Eye (tissue), 1 donor: ENCODE measurements at places on chromosomes 2 and 18.

DNA sequence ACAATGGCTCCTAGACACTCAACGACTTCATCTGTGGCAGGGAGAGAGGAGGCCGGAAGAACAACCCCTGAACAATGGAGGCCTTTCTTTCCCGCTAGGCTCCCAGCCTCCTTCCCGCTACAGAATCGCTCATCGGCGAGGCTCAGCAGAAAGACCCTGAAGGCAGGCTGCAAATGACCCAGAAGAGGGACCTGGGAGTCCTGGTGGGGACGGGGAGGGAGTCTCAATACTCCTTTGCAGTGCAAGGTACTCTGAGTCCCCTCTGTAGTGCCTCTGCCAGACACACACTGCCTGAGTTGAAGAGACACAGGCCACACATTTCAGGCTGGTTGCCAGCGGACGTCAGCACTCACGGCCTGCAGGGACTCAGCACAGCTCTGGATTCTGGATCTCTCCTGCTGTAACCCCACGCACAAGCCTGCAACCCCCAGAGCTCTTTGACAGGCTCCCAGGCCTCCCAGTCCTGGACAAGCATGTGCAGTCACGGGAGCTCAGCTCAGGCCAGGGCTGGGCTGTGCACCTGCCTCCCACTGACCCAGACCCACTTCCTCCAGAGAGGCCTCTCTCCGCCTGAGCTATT is 6.1 kb downstream of the GPR17 start:
- peak; percentile 48 for DNase-seq

- DNase-seq, result peak; percentile 44
Observed at GRCh38 chr18:3441290-3441689, 8.7 kb upstream of the TGIF1 start.

DNA sequence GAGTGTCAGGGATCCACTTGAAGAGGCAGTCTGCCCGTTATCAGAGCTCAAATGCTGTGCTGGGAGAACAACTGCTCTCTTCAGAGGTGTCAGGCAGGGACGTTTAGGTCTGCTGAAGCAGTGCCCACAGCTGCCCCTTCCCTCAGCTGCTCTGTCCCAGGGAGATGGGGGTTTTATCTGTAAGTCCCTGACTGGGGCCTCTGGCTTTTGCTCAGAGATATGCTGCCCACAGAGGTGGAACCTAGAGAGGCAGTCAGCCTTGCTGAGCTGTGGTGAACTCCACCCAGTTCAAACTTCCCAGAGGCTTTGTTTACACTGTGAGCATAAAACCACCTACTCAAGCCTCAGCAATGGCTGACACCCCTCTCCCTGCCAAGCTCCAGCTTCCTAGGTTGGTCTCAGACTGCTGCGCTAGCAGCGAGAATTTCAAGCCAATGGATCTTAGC is 38.1 kb downstream of the PLEK start:
- DNase-seq, result no peak

DNA sequence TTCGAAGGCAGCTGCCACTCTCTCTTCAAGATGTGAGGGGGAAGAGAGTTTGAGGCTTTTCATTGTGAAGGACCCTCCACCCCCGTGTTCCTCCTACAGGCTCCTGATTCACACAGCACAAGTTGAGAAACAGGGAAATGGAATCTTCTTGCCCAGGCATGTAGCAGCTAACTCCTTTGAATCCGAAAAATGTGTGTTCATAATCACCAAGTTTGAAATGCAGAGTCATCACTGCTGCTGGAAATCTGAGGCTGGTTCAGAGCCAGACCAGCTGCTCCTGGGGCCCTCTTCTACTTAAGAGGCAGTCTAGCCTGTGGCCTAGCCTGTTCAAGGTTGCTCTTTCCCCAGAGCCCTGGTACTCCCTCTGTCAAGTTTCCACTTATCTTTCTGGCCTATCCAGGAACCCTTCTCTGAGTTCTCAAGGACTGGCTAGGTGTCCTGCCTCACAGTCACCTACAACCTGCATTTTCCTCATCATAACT is 166.4 kb downstream of the TMEM247 start:
- peak; percentile 19 for DNase-seq

DNA sequence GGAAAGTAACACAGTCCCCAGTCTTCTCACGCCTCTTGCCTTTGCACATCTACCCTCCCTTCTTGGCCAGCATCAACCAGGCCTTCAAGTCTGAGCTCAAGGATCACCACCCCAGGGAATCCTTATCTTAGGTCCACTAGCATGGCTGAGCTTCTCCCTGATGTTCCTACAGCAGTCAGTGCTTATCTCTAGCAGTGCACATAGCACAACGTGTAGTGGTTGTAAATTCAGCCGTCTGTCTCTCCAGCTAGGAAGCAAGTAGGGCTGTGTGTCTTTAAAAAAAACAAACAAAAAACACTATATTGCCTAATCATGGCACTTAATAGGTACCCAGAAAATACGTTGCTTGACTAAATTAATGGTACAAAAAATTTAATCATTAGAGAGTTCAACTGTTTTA is 29.2 kb downstream of the KCNG3 start:
- no peak for DNase-seq

GRCh38 chr2:38945911-38946310 is 56.2 kb downstream of the ARHGEF33 start:
- no peak for DNase-seq

- no peak for DNase-seq
Observed at GRCh38 chr2:6806604-6807003, 59.1 kb downstream of the CMPK2 start.

- no peak for DNase-seq
Observed at GRCh38 chr2:77479395-77479794, 42.8 kb downstream of the LRRTM4 start.

GRCh38 chr2:224764565-224765236 is 48.5 kb upstream of the CCDC195 start:
- no peak for DNase-seq

DNA sequence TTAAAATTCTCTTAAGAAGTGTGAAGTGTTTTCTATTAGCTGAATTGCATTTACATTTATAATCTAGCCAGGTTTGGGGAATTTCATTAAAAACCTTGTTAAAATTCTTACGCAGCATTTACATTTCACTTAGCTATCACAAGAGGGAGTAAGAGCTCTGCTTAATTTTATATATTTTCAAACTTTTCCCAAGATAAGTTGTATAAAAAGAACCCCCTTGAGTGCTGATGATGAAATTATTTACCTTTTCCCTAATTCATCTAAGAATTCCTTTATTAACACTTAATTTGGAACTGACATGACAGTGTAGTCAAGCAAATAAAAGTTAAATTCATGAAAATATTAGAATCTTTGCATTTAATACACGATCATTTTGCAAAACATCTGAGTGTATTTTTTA is 54.2 kb upstream of the ZSWIM2 start:
- DNase-seq, result no peak

DNA sequence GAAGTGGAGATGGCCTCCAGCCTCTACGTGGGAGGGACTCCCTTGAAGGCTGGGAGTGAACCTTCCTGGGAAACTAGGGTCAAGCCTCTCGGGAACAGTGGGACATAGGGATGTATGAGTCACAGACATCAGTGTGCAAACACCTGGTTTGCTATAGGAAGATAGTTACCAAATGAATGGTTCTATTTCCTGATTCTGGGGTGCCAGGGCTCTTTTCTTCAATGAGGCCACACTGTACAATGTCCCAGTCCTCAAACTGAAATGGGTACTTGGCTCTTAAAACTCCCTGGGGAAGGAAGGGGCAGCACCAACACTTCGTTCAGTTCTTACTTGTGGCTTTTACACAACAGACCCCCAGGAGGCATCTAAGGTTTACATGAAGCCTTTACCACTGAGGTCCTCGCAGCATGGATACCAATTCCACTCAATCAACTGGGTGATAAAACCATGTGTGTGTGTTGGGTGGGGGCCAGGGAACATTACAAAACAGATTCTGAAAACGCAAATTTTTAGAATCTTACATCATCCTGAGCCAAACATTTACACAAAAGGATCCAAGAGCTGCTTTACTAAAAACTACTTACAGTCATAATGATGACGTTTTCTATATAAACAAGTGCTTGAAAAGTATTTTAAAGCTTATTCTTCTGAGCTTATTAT is 10.4 kb downstream of the ERFE start:
- DNase-seq, result no peak

GRCh38 chr2:168471163-168471475 is 15.0 kb downstream of the CERS6 start:
- DNase-seq, result no peak

- DNase-seq, result no peak
Observed at GRCh38 chr2:239557516-239557915, 156.7 kb upstream of the HDAC4 start.

DNA sequence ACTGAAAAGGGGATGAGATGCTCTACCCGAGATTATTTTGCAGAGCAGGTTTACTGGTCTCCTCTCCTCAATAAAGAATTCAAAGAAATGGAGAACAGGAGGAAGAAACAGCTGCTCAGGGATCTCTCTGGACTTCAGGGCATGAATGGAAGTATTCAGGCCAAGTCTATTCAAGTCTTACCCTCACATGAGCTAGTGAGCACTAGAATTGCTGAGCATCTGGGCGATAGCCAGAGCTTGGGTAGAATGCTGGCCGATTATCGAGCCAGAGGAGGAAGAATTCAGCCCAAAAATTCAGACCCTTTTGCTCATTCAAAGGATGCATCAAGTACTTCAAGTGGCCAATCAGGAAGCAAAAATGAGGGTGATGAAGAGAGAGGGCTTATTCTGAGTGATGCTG is 60.0 kb downstream of the PIKFYVE start:
- DNase-seq, result no peak

DNA sequence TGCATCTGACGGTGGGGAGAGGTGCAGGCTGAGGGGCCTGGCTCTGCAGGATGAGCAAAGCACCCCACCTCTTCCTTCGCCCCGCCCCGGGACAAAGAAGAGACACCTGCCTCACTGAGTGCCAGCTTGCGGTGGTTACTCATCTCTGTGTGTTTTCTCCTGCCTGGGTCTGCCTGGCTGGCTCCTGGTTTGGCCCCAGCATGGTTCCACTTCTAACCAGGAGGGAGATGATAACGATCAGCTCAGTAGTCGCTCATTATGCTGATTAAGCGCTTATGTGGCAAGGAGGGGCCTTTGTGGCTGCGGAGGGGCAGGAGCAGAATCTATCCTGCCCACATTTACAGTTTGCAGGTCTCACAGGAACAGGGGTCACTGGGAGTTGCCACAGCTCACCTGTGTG is 68.7 kb upstream of the EDAR start:
- DNase-seq, result no peak

DNA sequence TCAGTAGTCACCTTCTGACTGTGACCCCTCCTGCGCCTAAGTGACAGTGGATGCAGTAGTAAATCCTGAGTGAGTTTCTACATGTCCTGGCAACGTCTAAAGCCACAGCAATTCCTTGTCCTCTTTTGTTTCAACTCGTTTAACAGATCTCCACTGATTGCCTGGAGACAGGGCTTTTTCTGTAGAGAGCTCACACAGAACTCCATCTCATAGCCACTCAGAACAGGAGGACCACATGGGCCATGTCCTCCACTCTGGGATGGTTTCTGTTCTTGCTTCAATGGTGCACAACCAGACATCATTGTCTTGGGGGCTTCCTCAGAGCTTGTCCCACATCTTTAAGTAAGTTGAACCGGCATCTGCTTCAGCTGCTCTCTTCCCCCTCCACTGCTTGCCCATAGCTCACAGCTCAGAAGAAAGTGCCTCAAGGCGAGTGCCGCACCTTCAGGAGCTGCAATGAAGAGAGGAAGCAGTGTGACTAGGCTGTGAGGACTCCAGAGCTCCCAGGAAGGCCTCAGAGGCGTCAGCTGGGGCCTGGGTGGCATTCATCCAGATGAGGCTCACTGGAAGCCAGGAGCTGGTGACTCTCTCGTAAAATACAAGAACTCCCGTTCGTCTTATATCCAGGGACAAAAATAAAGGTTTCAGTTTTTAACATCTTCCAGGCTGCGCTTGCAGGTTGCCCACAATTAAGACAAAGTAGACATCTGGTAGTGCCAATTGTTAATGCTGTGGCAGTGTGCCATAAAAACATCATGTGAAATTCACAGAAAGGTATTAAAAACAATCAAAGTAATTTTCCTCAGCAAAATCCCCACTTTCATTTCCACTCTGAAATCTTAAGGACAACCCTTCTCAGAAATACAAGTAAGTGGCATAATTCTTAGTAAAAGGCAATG is 37.3 kb downstream of the ST3GAL5 start:
- no peak for DNase-seq

- DNase-seq, result no peak
Observed at GRCh38 chr2:165941827-165942226, 11.7 kb downstream of the TTC21B start.

- DNase-seq, result no peak
Observed at GRCh38 chr18:58687871-58688308, 16.6 kb downstream of the MALT1 start.

DNA sequence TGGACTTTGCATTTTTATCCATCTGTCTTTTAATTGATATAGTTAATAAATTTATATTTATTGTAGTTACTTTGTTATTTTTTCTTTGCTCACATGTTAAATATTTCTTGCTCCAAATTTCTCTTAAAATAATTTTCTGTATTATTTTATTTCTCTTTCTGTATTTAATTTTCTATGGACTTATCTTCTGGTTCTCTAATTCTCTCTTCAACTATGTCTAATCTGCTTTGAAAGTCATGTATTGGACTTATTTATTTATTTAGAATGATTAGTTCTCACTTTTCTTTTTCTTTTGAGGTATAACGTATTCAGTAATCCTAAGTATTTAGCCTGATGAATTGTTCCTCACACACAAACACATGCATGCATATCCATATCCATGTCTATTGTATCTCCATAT is 53.1 kb downstream of the ASB1 start:
- no peak for DNase-seq

GRCh38 chr2:85400023-85400422 is 10.1 kb downstream of the CAPG start:
- no peak for DNase-seq

GRCh38 chr18:21660078-21660477 is 44.5 kb downstream of the ABHD3 start:
- DNase-seq, result no peak

DNA sequence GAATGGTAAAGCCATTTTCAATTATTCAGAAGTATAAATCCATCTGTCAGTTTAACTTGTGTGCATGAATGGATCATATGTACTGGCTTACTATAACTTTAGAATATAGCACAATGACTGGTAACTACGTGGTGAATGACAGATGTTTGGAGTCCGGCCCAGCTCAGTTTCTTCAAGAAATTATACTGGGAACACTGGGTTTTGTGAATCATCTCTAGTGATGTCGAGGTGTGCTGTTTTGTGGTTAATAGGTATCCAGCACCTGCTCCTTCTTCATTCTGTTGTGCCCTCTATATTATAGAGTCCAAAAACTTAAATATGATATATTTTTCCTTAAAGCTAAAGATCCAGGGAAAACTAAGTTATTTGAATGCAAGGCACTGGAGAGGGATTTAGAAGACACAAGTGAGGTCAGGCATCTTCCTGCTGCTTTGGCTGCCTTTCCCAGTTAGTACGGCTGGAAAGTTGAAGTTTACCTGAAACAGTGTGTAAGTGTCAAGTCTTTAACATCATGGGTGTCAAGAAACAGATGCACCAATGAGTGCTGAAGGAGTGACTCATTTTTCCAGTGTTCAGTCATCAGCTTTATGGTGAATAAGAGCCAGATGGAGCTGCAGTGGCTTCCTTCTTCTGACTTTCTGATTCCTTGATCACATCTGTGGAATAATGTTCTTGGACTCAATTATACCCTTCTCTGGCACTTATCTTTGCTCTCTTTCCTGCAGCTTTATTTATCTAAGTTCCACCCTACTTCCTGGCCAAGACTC is 1079.5 kb upstream of the CELF4 start:
- no peak for DNase-seq
